ENCODE measurements at places on chromosomes 2 and 18. TPM values are rescaled to one million over a fixed set of nuclear protein-coding genes. Genes with fewer than 3 reads are reported as not detected.

DNA sequence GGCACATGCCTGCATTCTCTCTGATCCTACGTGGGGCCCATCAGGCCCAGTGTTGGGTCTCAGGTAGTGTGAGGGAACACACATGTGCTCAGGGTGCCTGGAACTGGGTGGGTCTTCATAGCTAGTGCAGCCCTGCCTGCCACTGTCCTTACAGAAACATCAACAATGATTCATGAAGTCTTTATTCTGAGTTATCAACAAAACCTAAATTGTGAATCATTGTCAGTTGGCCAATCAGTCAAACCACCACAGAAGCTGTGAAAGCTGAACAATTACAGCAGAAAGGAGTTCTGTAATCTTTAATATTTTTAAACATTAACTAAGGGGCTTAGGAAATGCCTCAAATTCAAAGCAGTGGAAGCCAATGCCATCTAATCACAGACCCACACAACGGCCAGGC lies 82.8 kb upstream of the ZNF521 start:
- DNase-seq = no peak

DNA sequence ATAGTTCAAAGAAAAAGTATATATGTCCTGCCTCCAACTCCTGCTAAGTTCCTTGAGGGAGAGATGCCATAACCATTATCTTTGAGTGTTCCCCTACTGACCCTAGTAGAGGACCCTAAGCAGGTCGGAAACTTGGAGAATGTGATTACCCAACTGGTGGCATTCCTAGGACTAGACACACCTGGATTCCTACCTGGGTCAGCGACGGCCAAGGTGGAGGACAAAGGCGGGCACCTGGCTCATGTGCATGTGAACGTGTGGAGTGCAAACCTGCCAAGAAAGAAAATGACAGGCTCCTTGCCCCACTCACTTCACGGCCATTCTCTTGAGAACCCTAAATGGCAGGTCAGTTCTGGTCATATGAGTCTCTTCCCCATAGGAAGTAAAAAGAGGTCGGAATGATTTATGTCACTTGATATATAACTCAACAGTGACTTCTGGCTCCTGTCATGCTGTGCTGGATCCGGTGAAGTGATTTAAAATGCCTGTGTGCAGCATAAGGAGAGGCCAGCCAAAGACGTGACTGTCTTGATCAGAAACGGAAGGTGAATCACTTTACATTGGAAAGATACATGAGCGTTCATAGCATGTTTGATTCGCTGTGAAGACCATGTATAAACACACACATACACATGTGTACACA lies 371.6 kb downstream of the EIPR1 start:
- DNase-seq = no peak

DNA sequence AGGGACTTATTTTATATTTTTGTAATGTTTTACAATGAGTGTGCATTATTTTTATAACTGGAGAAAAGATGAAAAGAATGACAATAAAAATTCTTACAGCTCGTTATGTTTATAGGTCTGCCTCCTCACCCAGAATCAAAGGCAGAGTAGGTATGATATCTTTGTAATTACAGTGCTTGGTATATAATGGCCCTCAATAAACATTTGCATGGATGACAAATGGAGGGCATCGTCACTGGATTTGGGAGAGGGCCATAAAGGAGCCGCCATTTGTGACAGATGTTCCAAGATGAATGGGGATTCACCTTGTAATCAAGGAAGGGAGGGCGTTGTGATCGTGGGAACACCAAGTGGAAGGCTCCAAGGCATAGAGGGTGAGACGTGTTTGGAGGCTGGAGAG lies 22.6 kb upstream of the GIGYF2 start:
- no peak for DNase-seq

GRCh38 chr2:5592916-5593315 lies 99.3 kb upstream of the SOX11 start:
- no peak for DNase-seq

- no peak for DNase-seq
These were observed 117.6 kb downstream of the FAM124B start for GRCh38 chr2:224284134-224284946.

DNA sequence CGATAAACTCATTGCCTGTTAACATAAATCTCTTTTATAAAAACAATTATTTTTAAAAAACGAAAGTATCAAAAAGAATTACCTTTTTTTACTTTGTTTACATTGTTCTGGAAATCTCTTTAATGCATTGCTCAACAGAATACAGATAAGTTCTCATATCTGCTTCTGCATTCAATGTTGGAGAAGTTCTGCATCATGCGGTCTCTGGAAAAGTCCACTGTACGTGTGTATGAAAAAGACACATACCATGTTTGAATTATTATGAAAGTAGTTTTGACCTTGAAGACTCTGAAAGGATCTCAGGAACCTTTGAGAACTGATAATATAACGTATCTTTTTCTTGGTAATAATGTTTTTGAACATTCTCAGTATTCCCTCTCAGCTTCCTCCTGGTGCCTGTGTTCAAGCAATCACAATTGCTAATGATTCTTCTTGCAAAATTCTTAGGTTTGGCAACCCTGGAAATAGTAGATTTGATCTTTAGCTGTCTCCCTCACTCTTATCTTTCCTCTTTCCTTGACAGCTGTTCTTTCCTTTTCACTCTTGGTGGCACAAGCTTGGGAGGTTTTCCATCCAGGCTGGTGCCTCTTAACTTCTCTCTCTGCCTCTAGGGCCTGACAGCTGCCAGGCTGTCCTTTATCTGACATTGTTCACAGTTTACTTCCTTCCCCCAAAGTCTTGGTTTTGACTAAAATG lies 12.4 kb upstream of the IL1R1 start:
- DNase-seq = no peak

DNA sequence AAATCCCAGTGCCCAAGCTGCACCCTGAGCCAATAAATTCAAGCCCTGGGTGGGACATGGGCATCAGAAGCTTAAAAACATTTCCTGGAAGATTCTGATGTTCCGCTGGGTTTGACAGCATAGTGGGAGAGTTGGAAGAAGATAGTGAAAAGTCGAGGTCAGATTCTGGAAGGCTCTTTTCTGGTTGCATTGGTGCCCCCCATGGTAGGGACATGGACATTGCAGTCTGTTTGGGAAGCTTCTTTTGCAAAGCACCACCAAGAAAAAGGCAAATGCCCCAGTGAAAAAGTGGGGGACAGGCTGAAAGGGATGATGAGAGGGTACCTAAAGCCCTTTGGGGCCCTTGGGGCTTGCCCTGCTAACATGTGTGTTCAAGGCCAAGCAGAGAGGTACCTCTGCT lies 21.0 kb downstream of the MERTK start:
- no peak for DNase-seq

DNA sequence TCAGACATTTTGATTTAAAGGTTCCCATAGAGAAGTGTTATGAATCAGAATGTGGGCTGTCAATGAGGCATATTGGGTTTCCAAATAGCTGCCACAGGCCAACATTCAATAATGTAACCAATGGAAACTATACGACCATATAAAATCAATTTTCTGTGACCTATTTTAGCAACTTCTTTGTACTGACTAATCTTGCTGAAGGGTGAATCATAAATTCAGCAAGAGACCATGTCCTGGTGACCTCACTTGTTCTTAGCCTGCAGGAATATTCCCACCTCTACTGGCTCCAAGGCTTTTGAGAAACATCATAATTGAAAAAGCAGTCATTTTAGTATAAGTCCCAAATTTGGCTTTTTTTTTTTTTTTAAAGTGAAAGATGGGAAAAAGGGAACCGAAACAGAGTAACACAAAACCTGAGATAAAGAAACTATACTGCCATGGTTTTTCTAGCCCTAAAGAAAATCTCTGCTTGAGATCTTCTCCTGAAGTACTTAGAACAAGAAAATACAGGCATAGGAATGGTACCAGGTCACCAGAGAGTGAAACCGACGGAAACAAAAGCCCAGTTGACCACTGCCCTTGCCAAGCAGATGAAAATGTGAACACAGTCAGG lies 32.1 kb downstream of the PLEKHM3 start:
- no peak for DNase-seq

DNA sequence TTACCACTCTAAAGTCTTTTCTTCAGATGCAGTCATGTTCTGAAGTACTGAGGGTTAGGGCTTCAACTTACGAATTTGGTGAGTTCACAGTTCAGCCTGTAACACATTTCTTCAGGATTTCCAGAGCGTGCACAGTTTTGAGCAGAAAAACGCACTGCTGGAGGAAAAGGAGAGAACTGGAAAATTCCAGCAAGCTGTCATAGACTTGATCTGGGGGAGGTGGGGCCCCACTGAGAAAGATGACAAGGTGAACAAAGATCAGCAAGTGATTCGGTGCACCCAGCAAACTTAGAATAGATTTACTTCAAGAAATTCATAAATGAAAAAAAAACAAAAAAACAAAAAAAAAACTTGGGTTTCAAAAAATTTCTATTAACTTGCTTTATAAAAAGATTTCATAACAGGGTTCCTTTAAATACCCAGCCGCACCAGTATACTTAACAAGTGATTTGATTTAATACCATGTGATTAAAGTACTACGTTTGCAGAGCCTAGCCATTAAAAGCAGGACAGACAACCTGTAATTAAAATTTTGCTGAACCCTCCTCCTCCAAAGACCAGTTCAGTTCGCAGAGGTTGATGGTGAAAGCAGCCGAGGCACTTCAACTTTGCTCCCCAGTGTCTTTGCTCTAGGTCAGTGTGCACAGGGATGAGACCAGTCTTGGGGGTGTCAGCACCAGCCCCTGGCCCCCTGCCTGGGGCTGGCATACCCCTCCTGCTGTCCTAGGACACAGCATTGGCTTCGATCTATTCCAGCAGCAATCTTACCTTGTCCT lies 30.5 kb downstream of the CTIF start:
- no peak for DNase-seq

DNA sequence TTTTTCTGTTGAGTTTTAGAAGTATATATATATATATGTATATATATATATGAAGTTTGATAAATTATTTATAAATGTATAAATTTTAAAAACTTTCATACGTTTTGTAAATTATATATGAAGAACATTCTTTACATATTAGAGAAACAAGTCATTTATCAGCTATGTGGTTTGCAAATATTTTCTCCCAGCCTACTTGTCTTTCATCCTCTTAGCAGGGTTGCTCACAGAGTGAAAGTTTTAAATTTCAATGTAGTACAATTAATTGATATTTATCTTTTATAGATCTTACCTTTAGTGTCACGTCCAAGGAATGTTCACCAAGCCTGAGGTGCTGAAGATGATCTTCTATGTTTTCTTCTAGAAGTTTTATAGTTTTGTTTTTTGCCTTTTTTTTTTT lies 78.3 kb upstream of the HS6ST1 start:
- no peak for DNase-seq

DNA sequence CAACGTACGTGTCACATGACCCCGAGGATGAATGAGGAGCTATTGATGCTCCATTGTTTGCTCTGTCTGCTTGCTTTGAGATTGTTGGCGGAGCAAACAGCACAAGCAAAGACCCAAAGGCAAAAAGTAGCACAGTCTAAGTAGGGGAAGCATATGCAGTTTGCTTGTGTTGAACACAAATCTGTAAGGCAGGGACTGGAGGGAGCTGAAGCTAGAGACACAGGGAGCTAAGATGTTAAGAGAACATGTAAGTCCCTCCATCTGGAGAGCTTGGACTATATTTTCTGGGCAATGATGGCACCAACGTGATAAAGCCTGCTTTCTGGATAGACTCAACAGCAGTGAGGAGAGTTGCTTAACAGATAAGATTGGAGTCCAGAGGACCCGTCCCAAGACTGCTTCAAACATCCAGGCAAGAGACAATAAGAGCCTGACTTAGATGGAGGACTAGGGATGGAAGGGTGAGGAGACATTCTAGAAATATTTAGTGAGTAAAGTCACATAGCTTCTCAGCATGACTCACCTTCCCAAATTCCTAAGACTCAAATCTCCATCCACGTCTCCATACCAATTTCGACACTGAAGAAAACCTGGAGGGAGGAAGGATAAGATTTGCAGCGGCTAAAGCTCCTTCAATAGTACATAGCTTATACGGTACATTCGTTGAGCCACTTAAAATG lies 88.1 kb upstream of the KLF7 start:
- no peak for DNase-seq

- no peak for DNase-seq
These were observed 5.1 kb downstream of the PKDCC start for GRCh38 chr2:42052702-42053481.

GRCh38 chr2:69203166-69203985 lies 183.7 kb downstream of the GFPT1 start:
- DNase-seq = no peak

- DNase-seq = no peak
These were observed 405.8 kb upstream of the SLC39A10 start for GRCh38 chr2:195251214-195251613.

HOXD8 gene
- total RNA-seq = 0.58 TPM

CCDC85A gene
- 3.8 TPM for total RNA-seq

EPC2 gene
- total RNA-seq = 34.5 TPM

FTCDNL1 gene
- total RNA-seq = not detected

MROH2A gene
- 4.0 TPM for total RNA-seq

PCARE gene
- total RNA-seq = not detected

CAVIN2 gene
- total RNA-seq = 21.0 TPM

B3GNT7 gene
- total RNA-seq = 19.2 TPM

RNPEPL1 gene
- total RNA-seq = 40.9 TPM
